ENCODE measurements at places on chromosomes 6 and 20. TPM values are rescaled to one million over a fixed set of nuclear protein-coding genes. Genes with fewer than 3 reads are reported as not detected.

Gene SLC24A3
- polyA plus RNA-seq, result 0.10 TPM

Gene LIN28B
- polyA plus RNA-seq, result not detected

Gene ARMC2
- 4.0 TPM for polyA plus RNA-seq

Gene DCBLD1
- polyA plus RNA-seq, result 5.2 TPM

Gene TAAR2
- polyA plus RNA-seq, result not detected

GRCh38 chr6:89564752-89565427 is 73.7 kb downstream of the LYRM2 start:
- H3K27me3 ChIP-seq, result no peaks in the 10 kb centered on the region
- no peaks in the 10 kb centered on the region for H3K4me1 ChIP-seq
- H3K4me3 ChIP-seq, result no peak overlapping the region
- DNase-seq, result no peak
- no peaks in the 10 kb centered on the region for H3K36me3 ChIP-seq
- no peak overlapping the region for H3K27ac ChIP-seq

DNA sequence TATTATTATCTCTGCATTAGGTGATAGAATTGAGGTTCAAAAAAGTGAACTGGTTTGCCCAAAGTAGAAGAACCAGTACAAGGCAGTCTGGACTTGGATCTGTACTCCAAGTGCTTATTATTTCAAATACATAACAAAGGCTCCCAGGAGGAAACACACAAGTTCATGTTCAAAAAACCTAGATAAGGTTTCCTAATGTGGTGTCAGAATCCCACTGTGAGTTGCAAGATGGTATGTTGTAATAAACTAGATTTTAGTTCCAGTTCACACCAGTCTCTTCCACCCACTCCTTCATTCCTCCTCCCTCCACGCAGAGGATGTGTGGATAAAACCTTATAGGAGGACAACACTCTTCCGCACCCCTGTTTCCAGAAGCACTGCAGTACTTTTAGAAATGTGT is 42.8 kb downstream of the KIAA0319 start:
- DNase-seq, result no peak
- H3K36me3 ChIP-seq, result no peaks in the 10 kb centered on the region
- no peaks in the 10 kb centered on the region for H3K27me3 ChIP-seq
- no peak overlapping the region for H3K27ac ChIP-seq
- no peak overlapping the region for H3K4me3 ChIP-seq

GRCh38 chr6:145506565-145506964 is 228.8 kb downstream of the EPM2A start:
- H3K27me3 ChIP-seq, result no peaks in the 10 kb centered on the region
- H3K4me1 ChIP-seq, result no peaks in the 10 kb centered on the region
- no peak overlapping the region for H3K27ac ChIP-seq
- no peak for DNase-seq

GRCh38 chr6:33589392-33589730 is 9.3 kb upstream of the BAK1 start:
- H3K36me3 ChIP-seq, result peaks cover 3% of the 10 kb centered on the region
- H3K4me1 ChIP-seq, result peaks cover 23% of the 10 kb centered on the region
- no peak overlapping the region for H3K27ac ChIP-seq
- no peak for DNase-seq
- H3K27me3 ChIP-seq, result peaks cover 2% of the 10 kb centered on the region
- no peak overlapping the region for H3K4me3 ChIP-seq

DNA sequence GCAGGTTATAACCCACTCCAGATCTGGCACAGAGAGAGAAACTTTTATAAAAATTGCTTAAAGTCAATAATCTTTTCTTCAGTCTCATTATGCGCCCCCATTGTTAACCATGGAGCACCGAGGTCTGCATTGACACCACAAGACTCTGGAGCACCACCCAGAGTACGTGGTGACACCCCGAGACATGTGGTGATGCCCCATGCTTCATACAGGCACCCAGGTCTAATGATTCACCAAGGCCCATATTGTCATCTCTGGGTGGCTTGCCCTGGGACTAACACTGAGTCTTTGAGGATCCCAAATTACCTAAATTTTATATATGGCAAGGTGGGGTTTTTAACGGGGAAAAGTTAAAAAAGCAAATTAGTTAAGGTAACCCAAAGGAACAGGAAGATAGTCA is 31.1 kb downstream of the CD109 start:
- no peak for DNase-seq
- no peak overlapping the region for H3K27ac ChIP-seq
- no peaks in the 10 kb centered on the region for H3K27me3 ChIP-seq
- no peaks in the 10 kb centered on the region for H3K36me3 ChIP-seq
- no peak overlapping the region for H3K4me3 ChIP-seq

GRCh38 chr6:63935732-63936131 is 300.1 kb downstream of the PHF3 start:
- no peaks in the 10 kb centered on the region for H3K4me1 ChIP-seq
- H3K36me3 ChIP-seq, result no peaks in the 10 kb centered on the region
- H3K27me3 ChIP-seq, result no peaks in the 10 kb centered on the region
- DNase-seq, result no peak
- H3K4me3 ChIP-seq, result no peak overlapping the region

- H3K27ac ChIP-seq, result no peak overlapping the region
- H3K36me3 ChIP-seq, result no peaks in the 10 kb centered on the region
- no peak overlapping the region for H3K4me3 ChIP-seq
- DNase-seq, result no peak
- no peaks in the 10 kb centered on the region for H3K27me3 ChIP-seq
These were observed 127.4 kb upstream of the FAM83B start for GRCh38 chr6:54719131-54719530.

- H3K4me3 ChIP-seq, result no peak overlapping the region
- no peak for DNase-seq
- no peaks in the 10 kb centered on the region for H3K36me3 ChIP-seq
- no peaks in the 10 kb centered on the region for H3K27me3 ChIP-seq
- no peak overlapping the region for H3K27ac ChIP-seq
These were observed 593.4 kb upstream of the JAG1 start for GRCh38 chr20:11267131-11267761.

GRCh38 chr6:158211273-158212055 is 43.3 kb downstream of the GTF2H5 start:
- H3K27me3 ChIP-seq, result peaks cover 4% of the 10 kb centered on the region
- H3K36me3 ChIP-seq, result no peaks in the 10 kb centered on the region
- H3K4me3 ChIP-seq, result no peak overlapping the region
